HuH-7 (cell line): ENCODE measurements at places on chromosomes 1 and 21.

GRCh38 chr1:171296897-171297296 is 17.1 kb upstream of the FMO4 start:
- DNase-seq, result no peak

DNA sequence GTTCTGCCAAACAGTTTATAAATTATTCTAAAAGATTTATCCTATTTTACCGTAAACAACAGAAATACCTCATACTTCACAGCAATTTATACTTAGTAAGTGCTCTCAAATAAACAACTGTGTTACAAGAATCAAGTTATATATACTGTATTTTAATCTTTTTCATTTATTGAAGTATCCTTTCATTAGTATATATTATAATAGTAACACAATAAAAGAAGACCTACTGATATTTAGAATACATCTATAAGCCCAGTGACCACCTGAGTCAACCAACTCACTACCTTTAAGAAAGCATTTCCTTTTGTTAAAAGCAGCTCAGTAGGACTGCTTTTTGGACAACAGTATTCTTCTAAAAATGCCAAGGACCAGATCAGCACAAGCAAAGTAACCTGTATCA is 5.9 kb downstream of the TMCO1 start:
- no peak for DNase-seq

DNA sequence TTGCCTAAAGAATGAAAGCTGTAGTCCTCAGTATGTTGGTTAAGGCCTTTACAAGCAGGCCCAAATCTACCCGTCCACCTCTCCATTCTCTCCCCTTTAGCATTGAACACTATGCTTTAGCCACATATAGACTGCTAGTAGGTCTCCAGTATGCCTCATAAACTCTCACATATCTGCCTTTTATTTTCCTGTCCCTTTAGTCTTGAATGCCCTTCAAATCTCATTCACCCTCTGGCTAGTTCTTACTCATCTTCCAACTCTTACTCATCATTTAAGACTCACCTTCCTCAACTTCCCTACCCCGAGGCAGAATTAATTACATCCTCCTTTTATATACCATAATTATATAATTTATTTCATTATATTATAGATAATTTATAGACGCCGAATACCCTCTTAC is 78.7 kb upstream of the TSPAN2 start:
- DNase-seq, result no peak

- DNase-seq, result no peak
These were observed 71.5 kb upstream of the DISP3 start for GRCh38 chr1:11407301-11407994.

- no peak for DNase-seq
These were observed 41.7 kb upstream of the RAB4A start for GRCh38 chr1:229229137-229229720.

GRCh38 chr1:41416081-41416480 is 54.8 kb downstream of the FOXO6 start:
- DNase-seq, result no peak

DNA sequence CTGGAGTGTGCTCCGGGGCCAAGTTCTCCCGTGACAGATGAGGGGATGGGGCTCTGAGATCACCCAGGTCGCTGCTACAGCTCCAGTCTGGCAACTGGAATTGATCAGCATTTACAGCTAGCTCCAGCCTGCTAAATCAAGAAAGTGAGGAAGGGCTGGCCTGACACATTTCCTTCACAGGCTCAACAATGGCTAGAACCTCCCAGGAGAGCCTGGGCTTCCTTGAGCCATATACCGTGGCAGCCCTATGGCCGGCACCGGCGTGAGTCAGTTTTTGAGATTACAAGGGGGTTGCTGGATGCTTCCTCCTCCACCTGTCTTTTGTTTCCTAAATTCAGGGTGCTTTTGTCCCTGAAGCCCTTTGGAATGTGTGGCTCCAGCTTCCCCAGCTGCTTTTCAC is 104.2 kb downstream of the ETS2 start:
- DNase-seq, result no peak

DNA sequence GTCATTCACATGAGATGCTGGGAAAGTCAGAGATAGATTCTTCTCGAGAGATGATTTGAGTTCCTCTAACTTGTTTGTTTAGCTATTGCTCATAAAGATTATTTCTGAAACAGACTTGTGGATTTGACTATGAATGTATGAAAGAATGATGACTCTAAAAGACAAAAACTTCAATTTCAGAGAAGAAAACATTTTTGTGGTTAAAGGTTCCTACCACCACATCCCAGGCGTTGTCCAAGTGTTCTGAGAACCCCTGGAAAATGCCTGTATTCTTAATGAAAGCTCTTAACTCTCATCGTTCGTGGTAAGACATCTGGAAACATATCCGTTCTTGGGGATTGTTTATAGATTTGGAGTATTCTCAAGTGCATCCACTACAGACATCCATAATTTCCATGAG is 228.7 kb downstream of the BARHL2 start:
- no peak for DNase-seq
